Ammon's horn (tissue), 1 donor: ENCODE measurements at places on chromosomes 2 and 18.

- no peak for DNase-seq
These were observed 162.4 kb downstream of the DSEL start for GRCh38 chr18:67354091-67354490.

DNA sequence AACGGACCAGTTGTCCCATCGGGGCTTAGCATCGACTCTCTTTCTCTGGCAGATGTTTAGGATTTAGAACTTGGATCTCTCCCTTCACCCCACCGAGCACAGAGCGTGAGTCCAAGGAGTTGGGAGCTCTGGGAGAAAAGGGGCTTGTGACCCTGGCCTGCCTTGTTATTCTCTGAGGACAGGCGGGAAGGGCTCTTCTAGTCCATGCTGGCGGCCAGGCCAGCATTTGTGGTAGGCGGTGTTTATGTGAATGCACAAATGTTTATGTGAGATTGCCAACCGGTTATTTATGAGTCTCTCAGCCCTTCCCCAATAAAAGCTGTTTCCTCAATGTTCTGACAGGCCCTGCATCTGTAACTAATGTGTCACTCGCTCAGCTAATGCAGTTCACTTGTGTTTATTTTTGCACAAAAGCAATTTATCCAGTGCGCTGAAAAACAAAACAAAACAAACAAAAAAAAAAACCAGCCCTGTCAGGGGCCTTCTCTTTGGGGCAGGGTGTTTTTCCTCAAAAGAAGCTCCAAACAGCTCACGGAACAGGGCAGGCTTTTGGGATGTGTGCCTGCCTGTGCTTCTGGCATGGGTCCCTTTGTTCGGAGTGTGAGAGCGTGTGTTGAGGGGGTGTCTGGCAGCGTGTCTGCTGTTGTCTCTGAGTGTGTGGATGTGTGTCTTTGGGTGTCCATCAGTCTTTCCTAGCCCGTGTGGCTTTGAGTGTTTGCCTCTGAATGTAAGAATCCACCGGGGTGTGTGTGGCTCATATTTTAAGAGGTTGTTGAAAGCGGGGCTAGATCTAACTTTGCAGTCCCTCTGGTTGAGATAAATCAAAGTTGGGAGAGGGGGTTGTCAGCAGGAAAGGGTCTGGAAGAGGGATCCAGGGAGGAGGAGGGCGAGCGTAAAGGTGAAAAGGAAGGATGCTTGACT lies 52.8 kb upstream of the HAAO start:
- DNase-seq: peak; percentile 33

- DNase-seq: peak; percentile 72
These were observed 77.7 kb downstream of the GULP1 start for GRCh38 chr2:188369365-188369764.

- no peak for DNase-seq
These were observed 7.8 kb upstream of the LCLAT1 start for GRCh38 chr2:30439296-30439695.

DNA sequence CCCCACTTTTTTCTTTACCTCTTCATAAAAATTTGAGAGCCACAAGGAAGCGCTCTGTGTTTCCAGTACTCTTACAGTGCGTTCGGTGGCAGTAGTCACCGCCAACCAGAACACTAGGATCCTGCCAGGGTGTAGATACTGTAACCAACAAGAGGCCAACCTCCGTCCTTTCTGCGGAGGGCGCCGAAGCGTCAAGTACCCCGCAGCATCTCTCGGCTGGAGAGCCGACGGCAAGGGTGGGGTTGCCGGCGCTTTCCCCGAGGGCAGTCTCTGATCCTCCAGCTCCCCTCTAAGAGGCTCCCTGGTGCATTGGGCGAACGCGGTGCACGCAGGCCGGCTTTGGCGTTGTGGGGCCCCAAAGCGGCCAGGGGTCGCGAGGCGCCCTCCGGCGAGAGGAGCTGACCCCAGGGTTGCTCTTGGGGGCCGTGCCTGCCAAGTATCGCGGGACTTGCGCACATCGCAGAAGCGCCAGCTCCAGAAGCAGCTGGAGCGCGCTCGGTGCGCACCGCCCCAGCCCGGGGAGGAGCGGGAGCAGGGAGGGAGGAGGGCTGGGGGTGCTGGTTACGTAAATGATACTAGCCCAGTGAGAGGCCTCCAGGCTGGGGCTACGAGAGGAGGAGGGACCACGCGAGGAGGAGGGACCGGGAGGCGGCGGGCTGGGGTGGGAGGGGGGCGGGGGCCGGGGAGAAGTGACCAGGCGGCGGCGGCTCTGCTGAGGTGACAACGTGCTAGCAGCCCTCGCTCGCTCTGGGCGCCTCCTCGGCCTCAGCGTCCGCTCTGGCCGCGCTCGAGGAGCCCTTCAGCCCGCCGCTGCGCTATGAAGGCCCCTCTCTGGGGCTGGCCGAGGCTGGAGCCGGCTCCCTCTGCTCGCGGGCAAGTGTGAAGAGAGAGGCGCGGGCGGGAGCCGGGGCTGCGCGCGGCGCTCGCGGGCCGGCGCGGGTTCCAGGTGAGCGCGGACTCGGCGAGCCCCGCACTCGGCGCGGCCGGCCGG lies at the start of gene GALNT13:
TSS of gene GALNT13 (plus strand) at position 692 of the 991 bp plus-strand sequence.
- peak; percentile 95 for DNase-seq

DNA sequence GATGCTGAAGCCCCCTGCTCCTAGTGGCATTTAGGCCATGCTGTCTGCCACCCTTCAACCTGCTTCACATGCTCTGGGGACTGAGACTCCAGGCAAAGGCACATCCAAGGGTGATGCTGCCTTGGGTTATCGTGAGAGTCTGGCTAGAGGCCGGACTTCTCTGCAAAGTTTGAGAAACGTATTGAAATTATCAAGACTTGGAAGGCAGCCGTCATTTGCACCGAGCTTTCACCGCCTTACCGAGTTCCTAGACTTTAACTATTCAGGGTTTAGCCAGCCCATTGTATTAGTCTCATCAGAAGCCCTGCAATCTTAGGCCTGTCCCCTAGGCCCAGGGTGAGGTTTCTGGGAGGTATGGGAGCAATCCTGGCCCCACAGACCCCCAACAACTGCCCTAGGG lies 34.0 kb downstream of the RDH14 start:
- no peak for DNase-seq

DNA sequence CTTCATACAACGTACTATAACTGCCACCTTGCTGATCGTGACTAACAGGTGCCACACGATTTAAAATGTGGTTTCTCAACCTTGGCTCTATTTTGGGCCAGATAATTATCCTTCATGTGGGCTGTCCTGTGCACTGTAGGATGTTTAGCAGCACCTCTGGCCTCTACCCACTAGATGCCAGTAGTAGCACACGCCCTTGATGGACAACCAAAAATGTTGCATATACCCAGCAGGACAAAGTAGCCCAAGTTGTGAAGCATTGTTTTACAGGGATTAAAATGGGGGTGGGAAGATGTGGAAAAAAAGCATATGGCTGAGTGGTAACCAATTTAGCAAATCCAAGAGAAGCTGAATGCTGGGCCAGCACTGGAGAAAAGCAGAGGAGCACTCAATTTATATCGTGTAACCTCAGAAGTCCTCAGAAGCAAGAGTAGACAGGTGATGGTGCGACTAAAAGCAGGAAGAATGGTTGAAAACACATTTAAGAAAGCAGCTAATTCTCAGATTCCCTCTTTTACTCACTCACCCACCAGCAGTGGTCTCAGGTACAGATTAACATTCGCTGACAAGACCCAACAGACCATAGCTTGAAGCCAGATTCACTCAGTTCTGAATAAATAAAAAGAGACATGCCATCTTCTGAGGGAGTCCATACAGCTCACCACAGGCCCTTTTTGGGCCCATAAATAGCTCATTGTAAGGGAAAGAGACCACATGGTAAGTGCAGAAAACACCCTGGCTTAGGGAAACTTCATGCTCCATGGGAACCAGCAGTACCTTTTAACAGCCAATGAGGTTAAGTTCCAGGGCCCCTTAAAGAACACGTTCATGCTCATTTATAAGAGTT lies 50.6 kb downstream of the RAPH1 start:
- peak; percentile 73 for DNase-seq

- DNase-seq: no peak
These were observed 401.3 kb downstream of the KCNJ3 start for GRCh38 chr2:155099784-155100183.

DNA sequence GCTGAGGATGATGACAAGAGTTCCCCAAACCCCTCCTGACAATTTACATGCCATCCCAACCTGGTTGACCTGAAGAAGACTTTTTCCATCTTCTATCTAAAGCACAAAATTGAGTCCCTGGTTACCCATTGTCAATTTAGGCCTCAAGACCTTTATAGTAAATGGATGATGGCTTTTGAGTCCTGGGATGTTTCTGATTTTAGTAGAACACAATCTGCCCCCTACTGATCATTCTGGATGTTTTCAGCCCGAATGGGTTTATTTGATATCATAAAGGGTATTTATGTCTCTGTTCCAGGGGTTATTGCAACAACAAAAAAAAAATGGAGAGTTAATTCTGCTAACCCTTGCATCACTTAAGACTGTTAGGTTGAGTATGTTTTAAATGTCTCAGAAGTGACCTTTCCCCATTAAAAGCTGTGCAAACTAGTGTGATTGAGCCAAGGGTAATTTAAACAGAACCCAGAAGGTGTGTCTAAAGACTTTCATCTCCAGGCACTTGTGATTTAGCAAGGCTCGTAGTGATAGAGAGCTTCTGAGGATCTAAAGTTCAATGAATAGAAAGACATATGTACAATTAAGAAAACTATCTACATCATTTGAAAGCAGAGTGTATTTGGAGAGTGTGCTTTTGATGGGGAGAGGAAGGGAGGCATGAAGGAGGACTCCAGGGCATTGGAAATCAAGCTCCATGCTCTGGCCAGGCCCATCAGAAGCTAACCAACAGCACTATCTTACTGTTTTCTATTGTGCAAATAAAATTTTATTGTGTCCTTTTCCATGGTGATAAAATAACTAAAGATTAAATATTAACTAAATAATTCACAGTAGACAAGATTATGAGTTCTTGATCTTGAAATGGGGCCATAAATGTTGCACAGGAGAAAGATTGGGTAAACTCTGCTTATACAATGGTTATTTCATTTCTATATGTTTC lies 96.6 kb upstream of the NOSTRIN start:
- no peak for DNase-seq

DNA sequence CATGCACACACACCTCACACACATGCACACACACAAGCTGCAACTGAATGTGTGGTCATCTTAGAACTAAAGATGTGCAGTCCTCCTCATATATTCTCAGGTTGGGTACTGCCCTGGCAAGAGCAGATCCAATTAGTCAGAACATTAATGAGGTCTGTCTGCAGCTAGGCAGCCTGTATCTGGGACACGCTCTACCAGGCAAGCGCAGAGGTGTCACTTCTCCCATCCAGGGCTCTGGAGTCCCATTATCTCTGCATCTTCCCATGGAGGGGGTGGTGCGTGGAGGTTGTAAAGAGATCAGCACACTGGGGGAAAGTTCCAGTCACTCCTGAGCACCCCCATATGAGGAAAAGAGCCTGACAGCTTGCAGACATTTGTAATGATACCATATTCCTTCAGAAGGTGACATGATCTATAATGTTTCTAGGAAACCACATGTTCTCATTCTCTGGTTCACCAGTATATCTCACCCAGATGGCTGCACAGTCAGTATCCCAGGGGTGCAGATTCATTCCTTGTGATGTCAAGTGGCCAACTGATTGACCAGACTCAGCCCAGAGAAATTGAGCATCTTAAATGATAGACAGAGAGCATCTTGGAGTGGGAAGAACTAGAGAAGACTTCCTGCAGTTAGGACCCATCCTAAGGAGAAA lies 95.4 kb downstream of the RTN4 start:
- no peak for DNase-seq

GRCh38 chr2:9258501-9258900 lies 51.9 kb downstream of the ASAP2 start:
- DNase-seq: no peak

GRCh38 chr2:46706264-46706983 lies 209.2 kb downstream of the MCFD2 start:
- no peak for DNase-seq

GRCh38 chr2:207810200-207810788 lies 40.6 kb upstream of the FZD5 start:
- no peak for DNase-seq

DNA sequence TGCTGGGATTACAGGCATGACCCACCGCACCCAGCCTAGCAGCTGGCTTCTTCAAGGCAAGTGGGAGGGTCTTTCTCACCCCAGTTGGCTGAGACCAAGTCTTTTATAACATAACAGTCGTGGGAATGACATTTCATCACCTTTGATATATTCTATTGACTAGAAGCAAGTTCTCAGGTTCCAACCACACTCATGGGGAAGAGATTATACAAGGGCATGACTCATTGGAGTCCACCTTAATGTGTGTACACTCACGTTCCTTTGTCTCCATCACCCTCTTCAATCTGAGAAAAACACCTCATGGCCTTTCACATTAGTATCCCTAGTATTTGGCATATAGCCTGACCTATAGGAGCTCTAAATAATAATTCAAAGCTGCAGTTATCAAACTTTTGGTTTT lies 2.8 kb upstream of the BBS5 start:
- no peak for DNase-seq

DNA sequence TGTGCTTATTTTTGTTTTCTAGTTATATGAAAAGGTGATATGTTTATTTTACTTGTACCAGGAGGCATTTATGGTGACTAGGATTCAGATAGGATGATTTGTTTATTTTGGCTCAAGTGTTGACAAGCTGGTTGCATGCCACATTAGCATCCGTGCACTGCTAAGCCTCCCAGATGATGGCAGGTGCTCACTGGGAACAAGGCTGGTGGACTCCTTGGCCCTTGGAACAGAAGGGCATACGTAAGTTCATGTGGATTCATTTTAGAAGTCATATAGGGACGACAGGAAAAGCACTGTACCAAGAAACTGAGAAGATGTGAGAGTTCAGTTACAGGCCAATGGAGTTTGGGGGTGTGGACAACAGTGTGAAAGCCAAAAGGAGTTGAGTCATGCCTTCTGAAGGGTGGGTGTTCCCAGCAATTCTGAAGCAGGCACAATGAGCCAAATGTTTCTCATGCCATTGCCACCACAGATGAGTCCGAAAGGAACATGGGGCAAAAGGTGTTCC lies 166.2 kb downstream of the PHLPP1 start:
- DNase-seq: no peak

- DNase-seq: no peak
These were observed 6.1 kb downstream of the ARPC2 start for GRCh38 chr2:218223046-218223445.

DNA sequence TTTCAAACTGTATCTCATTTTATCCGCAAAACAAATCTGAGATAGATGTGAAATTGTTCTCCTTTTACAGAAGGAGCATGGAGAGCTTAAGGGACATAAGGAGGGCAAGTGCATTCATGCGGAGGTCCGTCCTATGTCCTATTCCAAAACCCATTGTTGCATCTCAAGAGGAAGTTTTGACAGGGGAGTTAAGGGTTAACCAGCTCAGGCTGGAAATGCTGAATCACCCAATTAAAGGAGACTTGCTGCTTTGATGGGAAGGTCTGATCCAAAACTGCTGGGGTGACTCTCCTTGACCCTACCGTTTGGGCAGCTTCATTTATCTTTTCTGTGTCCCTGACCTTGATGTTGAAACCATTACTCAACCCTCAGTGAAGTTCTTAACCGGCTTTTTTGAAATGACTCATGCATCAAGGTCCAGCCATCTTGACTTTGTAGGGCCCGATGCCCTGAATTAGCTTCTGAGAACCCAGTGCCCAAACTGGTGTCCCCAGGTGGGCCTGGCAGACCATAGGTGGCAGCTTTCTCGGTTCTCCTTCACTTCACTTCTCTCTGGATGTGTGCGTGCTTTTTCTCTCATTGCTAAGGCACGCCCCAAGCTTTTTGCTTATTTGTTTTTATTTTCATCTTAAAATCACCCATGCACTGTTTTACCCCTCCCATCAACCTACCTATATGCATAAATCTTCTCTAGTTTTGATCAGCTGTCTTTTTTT lies 15.9 kb upstream of the TXNDC2 start:
- DNase-seq: no peak

- DNase-seq: no peak
These were observed 165.0 kb downstream of the BCL2 start for GRCh38 chr18:63154350-63155152.
